ENCODE measurements at places on chromosomes 12 and 14.

GRCh38 chr12:107320033-107320928 is 226.9 kb upstream of the CRY1 start:
- DNase-seq: no peak

DNA sequence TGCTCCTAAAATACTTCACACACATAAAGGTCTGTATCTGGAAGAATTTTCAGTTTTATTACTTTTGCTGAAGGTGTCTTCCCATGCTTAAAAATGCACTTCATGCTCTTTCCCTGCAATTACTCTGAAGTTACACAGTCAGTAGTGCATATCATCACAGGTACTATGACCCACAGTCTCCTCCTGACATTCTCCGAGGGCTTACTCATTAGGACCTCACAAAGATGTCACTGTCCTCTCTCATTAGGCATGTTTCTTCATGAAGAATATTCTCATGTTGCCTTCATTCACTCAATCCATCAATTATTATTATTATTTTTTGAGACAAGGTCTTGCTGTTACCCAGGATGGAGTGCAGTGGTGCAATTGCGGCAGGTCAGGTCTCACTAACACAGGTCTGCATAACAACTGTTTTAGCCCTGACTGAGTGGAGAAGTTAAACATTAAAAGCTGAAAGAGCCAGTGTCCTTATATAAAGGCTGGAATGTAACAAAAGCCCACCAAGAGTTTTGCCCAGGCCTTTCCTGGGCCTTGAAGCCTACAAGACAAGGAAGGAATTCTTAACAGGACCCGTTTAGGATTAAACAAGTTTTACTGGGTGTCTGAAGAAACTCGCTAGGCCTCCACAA is 119.5 kb upstream of the WSCD2 start:
- no peak for DNase-seq

DNA sequence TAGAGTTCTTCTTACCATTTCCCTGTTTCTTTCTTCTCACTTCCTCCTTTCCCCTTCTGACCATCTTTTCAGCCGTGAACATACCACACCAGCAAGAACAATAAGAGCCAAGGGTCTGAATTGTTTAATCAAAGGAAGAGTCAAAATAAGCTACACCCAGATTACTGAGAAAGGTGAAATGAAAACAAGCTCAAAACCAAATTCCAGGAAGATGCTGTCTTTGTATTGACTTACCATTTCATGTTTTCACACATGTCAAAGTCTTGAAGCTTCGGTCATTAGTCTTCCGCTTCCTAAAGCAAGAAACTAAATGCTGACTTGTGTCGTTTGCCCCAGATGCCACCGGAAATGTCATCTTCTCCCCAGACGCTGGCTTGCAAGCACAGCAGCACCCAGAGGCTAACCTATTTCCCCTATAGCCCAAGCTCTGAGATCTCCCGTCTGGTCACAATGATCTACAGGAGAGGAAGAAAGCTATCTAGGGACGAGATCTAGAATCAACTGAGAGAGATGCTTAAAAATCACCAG is 136.5 kb upstream of the AMIGO2 start:
- no peak for DNase-seq

GRCh38 chr12:2925322-2925995 is 33.7 kb upstream of the TEAD4 start:
- DNase-seq: no peak

- DNase-seq: no peak
Observed at GRCh38 chr12:111404362-111405148, 1.2 kb upstream of the SH2B3 start.

- no peak for DNase-seq
Observed at GRCh38 chr12:106774808-106775524, 484 bp downstream of the RIC8B start.

DNA sequence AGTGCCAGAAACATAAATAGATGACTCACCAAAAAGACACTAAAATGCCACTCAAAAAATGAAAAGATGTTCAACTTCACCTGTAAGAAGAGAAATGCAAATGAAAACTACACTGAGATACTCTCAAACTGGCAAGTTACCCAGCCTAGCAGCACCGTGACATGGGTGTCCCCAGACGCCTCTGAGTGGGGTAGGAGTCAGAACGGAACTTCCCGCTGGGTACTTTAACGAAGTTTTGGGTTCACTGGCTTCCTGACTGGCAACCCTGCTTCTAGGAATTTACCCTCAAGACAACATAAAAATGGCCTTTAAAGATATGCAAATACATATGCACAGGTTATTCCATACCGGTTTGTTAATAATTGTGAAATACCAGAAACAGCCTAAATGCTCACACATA is 52.6 kb downstream of the RIMBP2 start:
- DNase-seq: no peak

DNA sequence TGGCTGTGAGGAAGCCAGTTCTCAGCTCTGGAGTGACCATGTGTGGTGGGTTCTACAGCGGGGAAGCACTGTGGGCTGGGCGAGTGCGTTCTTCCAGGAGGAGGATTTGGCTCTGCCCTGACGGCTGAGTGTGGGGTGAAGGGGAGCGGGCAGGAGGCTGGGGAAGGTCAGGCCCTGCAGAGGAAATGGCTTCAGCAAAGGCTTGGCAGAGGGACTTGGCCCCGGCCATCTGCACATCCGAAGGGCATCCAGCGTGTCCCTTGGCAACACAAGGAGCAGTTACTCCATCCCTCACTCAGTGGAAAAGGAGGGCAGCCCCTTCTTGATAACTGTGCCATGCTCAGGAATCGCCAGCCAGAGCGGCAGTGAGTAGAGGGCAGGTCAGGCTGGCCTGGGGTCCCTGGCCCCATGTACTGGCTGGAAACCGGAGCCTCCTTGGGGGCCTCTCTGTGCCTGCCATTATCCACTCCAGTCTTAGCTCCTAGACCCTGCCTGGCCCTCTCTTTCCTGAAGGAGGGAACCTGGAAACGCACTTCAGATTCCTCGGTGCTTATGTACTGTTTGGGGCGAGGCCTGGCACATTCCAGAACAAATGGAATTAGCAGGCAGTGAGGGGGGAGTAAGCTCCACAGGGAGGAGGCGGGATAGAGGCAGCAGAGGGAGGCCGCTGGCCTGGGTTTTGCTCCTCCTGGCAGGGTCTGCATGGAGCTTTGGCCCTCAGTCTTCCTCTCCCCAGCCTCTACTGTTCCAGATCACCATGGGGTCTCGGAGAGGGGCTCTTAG is 133.6 kb upstream of the NCOR2 start:
- DNase-seq: no peak

GRCh38 chr12:32126720-32127119 is 20.1 kb downstream of the BICD1 start:
- no peak for DNase-seq

DNA sequence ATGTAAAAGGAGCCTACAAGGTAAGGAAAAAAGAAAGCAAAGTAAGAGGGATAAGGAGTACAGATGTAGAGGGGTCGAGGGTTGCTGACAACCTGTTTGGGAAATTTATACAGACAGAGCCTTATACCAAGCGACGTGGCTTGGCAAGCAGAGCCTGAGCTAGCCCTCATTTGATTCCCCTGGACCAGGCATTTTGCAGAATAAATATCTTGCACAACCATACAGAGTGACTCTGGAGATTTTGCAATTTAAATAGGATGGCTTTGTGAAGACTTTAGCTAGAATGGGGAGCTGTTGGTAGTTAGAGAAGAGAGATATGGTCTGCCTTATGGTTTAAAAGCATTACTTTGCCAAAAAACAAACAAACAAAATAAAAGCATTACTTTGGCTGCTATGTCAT is 11.1 kb upstream of the ANO6 start:
- no peak for DNase-seq

DNA sequence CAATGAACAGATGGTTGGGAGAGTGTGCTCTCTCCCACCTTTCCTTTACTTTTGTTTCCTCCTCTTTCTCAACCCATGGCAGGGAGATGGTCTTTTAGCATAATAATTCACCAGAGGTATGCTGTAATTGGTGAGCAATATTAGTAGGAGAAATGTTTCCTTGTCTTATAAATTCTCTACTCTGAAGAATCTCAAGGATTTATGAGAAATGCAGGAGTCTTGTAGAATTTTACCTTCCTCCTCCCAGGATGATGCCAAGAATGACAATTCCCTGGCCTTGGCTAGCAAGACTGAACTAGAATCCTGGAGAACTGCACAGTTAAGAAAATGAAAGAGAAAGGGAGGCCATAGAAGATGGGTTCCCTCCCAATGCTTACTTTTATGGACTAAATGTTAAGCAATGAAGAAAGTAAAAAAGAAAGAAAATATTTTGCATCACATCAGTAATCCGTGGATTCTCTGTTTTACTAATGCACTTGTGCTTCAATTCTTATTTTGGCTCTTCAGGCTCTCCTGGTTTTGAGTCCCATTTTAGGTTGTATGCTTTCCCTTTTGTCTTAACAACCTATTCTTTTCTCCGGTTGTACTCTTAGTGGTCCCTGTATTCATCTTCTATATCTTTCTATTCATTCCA is 192.9 kb upstream of the GARIN6 start:
- no peak for DNase-seq

- DNase-seq: no peak
Observed at GRCh38 chr14:94617366-94617941, 5.3 kb downstream of the SERPINA3 start.

DNA sequence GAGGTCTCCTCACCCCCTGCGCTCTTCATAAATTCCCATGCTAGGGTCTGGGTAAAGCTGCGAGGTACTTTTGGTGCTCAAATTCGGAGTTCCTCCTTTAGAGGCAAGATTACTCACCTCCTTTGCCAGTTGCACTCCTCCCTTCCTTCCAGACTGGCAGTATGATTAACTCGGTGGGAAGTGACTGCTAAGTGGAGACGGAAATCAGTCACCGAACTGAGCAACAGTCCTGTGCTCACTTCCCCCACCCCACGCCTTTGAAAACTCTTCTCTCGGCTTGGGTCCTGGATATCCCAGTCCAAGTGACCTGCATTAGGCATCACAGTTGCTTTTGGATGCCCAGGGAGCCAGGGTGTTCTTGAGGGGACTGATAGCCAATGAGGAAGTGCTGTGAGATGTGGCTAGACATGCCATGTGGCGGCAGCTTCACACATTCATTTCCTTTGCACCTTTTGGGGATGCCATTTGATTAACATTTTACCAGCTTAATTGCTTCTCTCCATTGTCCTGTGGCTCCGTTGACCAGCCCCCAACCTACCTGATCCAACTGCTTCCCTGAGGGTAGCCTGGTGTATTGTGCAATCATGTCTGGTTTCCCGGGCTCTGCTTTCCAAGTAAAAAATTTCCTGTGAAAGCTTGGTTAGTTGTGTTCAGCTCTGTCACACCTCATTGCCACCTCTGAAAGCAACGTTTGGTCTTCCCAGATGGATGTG is 840 bp downstream of the PNP start:
- peak; percentile 46 for DNase-seq

DNA sequence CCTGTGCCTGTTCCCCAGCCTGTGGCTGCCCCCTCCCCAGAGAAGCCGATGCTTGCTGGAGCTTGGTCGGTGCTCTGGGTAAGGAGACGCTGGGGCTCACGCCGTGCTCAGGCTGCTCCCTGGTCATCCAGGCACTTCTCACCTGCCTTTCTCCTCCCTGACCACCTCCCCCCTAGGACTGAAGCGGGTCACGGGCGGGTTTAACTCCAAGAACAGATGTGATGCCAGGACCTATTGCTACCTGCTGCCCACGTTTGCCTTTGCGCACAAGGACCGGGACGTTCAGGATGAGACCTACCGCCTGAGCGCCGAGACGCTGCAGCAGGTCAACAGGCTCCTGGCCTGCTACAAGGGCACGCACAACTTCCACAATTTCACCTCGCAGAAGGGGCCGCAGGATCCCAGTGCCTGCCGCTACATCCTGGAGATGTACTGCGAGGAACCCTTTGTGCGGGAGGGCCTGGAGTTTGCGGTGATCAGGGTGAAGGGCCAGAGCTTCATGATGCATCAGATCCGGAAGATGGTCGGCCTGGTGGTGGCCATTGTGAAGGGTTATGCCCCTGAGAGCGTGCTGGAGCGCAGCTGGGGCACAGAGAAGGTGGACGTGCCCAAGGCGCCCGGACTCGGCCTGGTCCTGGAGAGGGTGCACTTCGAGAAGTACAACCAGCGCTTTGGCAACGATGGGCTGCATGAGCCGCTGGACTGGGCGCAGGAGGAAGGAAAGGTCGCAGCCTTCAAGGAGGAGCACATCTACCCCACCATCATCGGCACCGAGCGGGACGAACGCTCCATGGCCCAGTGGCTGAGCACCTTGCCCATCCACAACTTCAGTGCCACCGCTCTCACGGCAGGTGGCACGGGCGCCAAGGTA is 8.4 kb upstream of the EP400 start:
- DNase-seq: no peak

DNA sequence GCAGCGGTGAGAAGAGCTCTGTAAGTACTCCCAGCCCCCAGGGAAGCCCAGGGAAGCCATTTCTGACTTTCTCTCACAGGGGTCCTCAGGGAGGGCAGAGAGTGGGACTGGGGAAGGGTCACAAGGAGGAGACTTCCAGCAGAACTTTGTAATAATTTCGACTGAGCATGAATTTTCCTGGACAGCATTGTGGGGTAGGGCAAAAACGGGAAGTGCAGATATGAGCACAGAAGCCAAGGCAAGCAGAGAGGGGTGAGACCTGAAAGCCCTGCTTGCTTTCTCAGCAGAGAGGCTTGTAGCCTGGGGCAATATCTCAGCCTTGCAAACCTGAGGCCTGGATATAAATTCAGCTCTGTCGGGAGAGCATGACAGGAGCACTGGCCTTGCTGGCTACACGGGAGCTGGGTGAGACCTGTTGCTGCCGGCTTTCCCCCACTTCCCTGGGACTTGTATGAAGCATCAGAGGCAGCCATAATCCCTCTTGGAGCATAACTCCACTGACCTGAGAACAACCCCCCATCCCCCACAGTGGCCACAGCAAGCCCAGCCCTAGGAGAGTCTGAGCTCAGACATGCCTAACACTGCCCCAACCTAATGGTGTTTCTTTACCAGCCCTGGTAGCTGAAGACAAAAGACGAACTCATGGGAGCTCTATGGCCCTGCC is 9.8 kb upstream of the IQSEC3 start:
- no peak for DNase-seq

GRCh38 chr14:76312821-76313220 is 63.1 kb upstream of the ESRRB start:
- DNase-seq: no peak

- DNase-seq: no peak
Observed at GRCh38 chr12:113369391-113369985, 11.1 kb downstream of the PLBD2 start.

DNA sequence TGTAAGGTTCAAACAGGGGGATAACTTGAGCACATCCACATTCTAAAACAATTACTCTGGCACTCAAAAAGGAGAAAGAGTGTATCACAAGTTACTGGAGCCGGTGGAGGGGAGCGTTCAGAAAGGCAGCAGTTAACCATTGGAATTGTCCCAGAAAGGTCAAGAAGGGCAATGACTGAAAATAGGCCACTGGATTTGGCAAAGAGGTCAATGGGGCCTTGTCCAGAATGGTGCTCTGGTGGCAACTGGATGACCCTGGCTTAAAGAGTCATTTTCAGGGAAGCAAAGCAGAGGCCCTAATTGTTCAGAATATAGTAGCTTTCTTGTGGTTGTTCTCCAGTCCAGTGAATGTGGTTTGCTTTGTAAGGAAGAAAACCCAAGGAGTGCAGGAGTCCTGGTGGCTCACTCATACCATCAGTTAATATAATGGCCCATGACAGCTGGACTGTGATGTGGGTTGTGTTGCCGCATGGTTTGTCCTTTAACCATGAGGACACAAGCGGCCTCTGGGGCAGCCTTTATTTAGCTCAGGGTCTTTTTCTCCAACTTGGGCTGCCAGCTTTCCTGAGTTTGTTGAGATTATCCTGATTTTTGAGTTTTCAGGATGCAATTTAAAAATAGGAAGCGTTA is 142.8 kb upstream of the PELI2 start:
- DNase-seq: no peak

- DNase-seq: no peak
Observed at GRCh38 chr12:91975891-91976290, 169.8 kb downstream of the BTG1 start.
